Muscle of leg (tissue), 16 donors: ENCODE measurements at places on chromosomes 11 and 22. TPM values are rescaled to one million over a fixed set of nuclear protein-coding genes. Genes with fewer than 3 reads are reported as not detected.

Gene XKR3
- not detected for total RNA-seq

- no peak for DNase-seq
Measured at GRCh38 chr22:48819961-48820360, 1007.7 kb downstream of the BRD1 start.

GRCh38 chr11:48127521-48128183 lies 89.0 kb upstream of the OR4B1 start:
- no peak for DNase-seq

- no peak for DNase-seq
Measured at GRCh38 chr11:65434667-65435410, 12.2 kb downstream of the NEAT1 start.

- no peak for DNase-seq
Measured at GRCh38 chr11:65169164-65169641, 830 bp upstream of the SPDYC start.
